Activated naive CD4-positive, alpha-beta T cell treated with anti-CD3 and anti-CD28 coated beads for 36 hours (primary cell): ENCODE measurements at places on chromosomes 13 and 19.

GRCh38 chr13:93558637-93559036 is 332.0 kb downstream of the GPC6 start:
- DNase-seq, result no peak

- DNase-seq, result no peak
Measured at GRCh38 chr13:72853000-72853399, 71.1 kb downstream of the PIBF1 start.

DNA sequence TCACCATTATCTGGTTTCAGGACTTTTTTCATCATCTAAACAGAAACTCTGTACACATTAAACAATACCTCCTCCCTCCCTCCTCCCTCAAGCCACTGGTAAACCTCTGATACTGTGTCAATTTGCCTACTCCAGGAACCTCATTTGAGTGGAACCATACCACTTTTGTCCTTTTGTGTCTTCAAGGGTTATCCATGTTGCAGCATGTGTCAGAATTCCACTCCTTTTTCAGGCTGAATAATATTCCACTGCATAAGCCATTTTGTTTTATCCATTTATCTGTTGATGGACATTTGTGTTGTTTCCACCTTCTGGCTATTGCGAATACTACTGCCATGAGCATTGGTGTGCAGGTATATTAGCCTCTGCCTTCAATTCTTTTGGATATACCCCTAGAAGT is 27.5 kb downstream of the TGDS start:
- no peak for DNase-seq

GRCh38 chr19:39470724-39471339 is 9.8 kb upstream of the TIMM50 start:
- no peak for DNase-seq

- no peak for DNase-seq
Measured at GRCh38 chr13:78845656-78846365, 186.9 kb upstream of the OBI1 start.

GRCh38 chr19:19335408-19336158 is 15.0 kb downstream of the MAU2 start:
- DNase-seq, result no peak

DNA sequence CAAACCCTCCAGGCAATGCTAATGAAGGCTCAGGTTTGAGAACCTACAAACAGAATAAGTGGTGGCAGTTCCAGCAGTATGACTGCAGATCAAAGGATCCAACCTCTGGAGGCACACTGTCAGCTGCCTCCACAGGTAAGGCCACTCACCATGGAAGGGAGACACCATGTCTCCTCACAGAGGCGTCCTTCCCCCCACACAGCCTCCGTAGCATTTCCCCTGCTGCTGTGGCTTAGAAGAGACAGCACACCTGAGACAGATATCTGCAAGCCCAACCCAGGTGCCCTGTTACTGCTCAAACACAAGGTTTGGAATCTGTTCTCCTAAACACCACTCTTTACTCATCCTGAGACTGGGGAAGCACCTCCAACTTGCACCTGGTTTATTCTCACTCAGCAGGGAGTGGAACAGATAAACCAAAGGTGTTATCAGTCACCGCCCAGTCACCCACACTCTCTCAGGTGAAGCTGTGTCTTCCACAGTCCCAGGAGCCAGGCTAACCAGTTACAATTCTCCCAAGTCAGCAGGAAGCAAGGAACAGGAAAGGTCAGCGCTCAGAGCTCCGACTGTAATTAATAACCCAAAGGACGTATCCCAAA is 311.2 kb downstream of the FOXO1 start:
- DNase-seq, result peak; percentile 52

- DNase-seq, result no peak
Measured at GRCh38 chr19:3683405-3684053, 16.7 kb downstream of the PIP5K1C start.

GRCh38 chr19:14142262-14143190 is 6.1 kb upstream of the ASF1B start:
- DNase-seq, result no peak

DNA sequence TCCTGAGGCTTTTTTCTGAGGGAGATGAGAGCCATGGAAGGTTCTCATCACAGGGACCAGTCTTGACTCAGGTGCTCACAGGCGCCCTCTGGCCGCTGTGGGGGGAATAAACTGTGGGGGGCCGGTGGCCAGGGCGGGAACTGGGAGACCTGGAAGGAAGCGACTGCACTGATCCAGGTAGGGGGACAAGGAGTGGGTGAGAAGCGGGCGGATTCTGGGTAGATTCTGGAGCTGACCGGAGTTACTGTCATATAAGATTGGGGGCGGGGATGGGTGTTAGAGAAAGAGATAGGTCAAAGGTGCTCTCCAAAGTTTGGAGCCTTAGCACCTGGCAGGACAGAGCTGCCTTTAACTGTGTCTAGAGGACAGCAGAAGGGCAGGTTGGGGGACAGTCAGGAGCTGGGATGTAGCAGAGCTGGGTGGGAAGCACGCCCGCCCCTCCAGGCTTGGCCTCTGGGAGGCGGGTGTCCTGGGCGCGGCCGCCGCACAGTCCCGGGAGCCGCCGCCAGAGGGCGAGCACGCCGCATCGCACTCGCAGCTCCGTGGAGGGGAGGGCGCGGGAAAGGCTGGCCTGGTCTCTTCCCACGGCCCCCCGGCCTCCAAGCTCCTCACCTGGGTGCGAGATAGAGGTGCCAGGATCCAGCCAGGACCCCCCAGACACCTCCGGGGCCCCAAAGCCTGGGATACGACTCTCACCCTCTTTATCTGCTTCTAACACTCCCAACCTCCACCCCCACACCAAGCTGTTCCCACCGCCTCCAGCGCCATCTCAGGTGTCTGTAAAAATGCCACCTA is 4.2 kb upstream of the DAND5 start:
- DNase-seq, result peak; percentile 92

GRCh38 chr19:38875656-38876395 is 2.2 kb downstream of the RINL start:
- DNase-seq, result no peak

GRCh38 chr13:100234524-100235136 is 145.7 kb downstream of the PCCA start:
- no peak for DNase-seq

GRCh38 chr19:46656541-46656940 is 4.4 kb downstream of the DACT3 start:
- DNase-seq, result no peak

DNA sequence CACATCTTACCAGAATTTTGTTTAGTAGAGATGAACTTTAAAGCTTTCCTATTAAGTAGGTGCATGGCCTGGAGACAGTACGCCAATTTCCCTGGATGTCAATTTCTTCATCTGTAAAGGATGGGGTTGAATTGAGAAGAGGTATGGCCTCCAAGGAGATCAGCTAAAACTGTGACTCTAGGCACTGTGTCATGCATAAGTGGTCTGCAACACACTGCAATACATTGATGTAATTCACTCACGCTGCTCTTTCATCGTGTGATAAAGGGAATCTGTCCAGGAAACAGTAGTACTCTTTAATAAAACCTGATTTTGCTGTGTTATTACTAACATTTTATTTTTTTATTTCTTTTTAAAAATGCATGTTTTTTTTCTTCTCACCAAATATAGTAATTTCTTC is 795.8 kb downstream of the DIAPH3 start:
- no peak for DNase-seq

- DNase-seq, result no peak
Measured at GRCh38 chr13:29703421-29703820, 107.9 kb upstream of the SLC7A1 start.

- DNase-seq, result no peak
Measured at GRCh38 chr19:35041548-35042055, at the start of gene HPN. TSS of gene HPN (plus strand) at chr19:35041721. CDS start at chr19:35042507, 786 bp downstream.

- DNase-seq, result no peak
Measured at GRCh38 chr13:61777271-61777670, 361.6 kb upstream of the PCDH20 start.

DNA sequence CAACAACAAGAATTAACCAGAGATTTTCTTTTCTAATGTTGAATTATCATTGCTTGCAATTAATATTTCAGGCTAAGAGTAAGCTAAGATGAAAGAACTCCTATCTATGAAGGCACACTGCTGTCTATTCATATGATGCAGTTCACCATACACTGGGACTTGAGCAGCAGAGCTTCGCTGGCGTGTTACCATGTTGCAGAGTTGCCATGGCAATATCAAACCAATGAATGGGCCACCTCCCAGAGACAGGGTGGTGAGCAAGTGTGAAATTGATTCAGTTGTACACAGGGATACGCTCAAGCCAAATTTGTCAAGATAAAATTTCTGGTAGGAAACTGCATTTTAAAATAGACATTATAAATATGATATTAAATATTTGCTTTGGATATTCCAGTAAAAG is 69.3 kb upstream of the MYO16 start:
- no peak for DNase-seq

GRCh38 chr13:43579321-43579720 is 207.5 kb downstream of the ENOX1 start:
- DNase-seq, result no peak

DNA sequence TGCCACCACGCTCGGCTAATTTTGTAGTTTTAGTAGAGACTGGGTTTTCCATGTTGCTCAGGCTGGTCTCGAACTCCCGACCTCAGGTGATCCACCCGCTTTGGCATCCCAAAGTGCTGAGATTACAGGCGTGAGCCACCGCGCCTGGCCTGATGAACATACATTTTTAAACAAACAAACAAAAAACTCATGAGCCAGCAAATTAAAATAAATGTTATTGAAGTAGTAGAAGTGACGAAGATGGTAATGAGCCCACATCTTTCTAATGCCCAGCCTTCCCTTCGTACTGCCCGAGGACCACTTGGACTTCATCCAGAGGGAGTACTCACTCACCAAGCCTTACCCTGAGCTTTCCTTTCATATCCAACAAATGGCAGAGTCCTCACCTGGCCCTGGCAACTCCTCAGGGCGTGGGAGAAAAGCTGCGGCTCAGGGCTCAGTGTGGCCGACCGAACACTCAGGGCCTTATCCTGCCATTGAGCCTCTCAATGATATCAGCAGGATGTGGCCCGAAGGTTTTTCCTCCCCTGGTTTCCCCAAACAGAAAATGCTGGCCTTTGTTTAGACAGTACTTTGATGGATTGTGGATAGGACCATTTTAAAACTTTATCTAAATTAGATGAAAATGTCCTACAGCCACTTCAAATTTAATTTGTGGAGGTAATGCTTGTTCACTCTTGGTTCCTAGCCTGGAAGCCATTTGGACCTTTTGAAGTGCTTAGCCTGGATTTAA is 22.8 kb upstream of the ABCC4 start:
- no peak for DNase-seq

- no peak for DNase-seq
Measured at GRCh38 chr13:73828811-73829210, 305.4 kb downstream of the KLF12 start.

DNA sequence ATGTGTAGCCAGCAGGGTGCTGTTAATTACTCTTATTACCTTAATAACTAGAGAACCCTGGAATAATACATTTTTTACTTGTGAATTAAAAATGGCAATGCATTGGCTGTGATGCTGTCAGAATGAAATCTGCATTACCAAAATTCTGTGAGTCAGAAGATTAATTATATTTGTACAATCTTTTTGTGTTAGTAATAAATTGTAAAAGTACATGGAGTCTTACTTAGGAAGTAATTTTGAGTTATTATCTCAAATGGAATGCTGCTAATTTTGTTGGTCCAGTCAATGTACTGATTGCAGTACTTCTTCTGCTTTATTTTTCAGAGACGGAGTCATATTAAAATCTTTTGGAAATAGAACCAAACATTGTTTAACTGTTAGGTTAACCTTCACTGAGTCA is 152.0 kb upstream of the SLC10A2 start:
- DNase-seq, result no peak

GRCh38 chr19:11233073-11233472 is 6.3 kb upstream of the ANGPTL8 start:
- no peak for DNase-seq
